ENCODE measurements at places on chromosomes 13 and 19.

DNA sequence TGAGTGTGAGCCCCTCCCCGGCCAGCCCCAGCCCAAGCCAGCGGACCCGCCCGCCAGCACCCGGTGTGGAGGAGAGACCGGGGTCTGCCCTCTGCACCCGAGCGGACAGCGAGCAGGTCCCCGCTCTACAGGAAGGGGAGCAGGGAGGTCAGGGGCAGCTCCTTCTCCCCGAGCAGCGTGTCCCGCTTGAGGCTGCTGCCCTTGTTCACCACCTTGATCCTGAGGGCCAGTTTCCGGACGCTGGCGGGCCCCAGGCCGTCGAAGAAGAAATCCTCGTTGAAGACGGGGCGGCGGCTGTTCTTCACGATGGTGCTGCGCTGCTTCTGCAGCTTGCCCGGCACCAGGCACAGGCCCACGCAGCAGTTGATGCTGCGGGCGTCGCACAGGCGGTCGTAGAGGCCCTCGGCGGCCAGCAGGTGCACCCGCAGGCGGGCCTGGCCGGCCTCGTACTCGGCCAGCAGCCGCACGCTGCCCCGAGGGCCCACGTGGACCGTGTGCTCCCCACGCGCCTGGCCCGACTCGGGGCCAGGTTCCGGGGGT, 1.9 kb downstream of the C2CD4C start:
- DNase-seq = no peak

GRCh38 chr13:97127842-97128241, 94.3 kb upstream of the MBNL2 start:
- no peak for DNase-seq

- no peak for DNase-seq
Measured at GRCh38 chr13:110916301-110917142, 1.7 kb upstream of the ANKRD10 start.

GRCh38 chr13:29923554-29924481, 73.4 kb upstream of the UBL3 start:
- peak; percentile 71 for DNase-seq

DNA sequence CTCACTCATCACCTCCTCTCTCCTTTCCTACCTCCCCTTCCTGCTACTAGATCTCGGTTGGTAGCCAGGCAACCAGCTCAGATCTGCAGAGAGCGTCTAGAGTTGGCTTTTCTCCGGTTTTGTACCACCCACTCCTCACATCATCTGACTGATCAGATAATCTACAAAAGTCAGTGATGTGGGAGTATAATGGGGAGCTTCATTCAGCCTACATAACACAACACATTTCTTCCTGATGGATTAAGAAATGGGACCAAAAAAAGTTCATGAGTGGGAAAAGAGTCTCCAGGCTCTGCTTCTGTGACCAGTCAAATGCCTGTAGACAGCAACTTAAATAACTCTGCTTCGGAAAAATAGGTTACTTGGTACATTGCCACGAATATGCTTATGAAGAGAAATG, 279.8 kb downstream of the DCLK1 start:
- DNase-seq = no peak

DNA sequence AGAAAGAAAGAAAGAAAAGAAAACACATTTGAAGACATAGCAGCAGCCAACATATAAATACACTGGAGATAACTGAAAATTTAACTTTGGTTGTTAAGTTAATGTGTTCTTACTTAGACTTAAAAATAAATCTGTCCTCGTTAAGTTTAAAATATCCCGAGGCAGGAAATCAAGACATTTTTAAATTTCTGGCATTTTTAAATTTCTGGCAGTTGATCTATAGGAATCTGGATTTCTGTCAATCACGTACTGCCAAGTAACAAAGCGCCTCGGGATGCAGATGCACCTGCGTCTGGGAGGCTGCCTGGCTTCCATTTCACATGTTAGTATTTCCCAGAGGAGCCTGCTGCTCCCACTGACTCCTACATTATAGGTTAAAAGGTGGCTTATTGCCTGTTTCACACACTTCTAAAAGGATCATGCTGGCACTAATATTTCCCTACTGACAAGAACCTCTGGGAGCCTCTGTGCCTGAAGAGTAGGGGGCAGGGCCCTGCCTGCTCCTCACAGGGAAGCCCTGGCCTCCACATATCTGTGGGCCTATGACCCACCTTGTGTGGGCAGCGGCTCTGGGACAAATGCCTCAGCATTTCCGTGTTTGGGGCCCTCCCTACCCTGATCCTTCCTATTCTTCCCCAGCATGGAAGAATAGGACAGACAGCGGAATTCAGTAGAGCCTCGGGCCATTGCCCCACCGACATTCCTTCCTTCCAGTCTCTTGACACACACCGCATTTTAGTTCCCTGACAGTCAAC, 62.8 kb upstream of the ATP12A start:
- DNase-seq = no peak

GRCh38 chr19:8135946-8136618, 13.3 kb downstream of the FBN3 start:
- DNase-seq = no peak

GRCh38 chr19:38095411-38096308, 128.4 kb downstream of the DPF1 start:
- DNase-seq = peak; percentile 64

DNA sequence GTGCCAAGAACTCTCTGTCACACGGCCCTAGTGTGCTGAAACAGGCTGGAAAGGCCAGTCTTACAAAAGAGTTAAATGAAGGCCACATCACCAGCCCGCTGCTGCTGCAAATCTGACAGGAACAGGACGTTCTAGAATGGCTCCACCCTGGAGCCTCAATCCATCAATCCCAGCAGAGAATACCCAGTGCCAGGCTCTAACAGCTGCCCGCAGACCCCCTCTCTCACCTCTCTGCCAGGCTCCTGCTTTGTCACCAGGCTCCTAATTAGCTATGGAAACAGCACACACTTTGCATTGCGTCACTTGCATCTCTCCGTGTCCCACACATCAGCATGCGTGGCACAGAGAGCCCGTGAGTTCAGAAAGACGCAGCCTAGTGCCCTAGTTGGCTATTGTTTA, 314.1 kb downstream of the FOXO1 start:
- peak; percentile 47 for DNase-seq

DNA sequence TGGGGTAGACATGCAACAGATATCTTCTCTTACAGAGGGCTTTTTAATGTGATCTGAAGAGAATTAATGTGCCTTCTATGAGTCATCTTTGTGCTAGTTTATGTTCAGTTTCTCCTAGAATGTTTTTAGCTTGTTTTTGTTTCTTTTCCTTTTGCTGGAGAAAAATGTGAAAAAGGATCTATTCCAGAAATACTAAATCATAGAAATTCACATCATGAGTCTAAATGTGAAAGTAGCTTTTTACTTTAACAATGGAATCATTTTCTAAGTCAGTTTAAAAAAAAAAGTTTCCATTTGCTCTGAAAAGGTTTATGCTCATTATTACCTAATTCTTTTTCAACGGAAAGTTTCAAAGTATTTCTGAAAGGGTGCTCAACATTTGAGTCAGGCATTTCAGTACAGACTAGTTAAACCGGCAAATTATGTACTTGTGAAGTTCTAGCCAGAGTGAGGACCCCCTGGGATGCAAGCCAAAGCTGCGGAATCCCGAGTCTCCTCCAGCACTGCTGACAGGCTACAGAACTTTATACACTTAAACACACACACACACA, 72.9 kb downstream of the SPATA13 start:
- peak; percentile 76 for DNase-seq

DNA sequence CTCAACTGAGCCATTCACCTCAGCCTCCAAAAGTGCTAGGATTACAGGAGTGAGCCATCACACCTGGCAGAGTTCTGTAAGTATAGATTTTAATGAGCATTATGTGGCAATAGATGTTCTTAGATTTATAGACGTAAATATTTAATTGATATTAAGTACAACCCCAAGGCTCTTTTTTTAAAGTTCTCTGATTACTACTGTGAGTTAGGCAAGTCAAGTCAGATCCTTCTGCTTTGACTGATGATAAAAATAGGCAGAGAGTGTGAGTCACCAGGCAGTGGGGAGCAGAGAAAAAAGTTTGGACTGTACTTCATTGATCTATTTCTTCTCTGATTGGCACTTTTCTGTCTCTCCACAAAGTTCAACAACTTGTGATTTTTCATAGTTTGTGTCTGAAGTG, 1379.9 kb downstream of the UQCRFS1 start:
- no peak for DNase-seq

- no peak for DNase-seq
Measured at GRCh38 chr19:11486661-11487503, 6.0 kb upstream of the ELAVL3 start.

DNA sequence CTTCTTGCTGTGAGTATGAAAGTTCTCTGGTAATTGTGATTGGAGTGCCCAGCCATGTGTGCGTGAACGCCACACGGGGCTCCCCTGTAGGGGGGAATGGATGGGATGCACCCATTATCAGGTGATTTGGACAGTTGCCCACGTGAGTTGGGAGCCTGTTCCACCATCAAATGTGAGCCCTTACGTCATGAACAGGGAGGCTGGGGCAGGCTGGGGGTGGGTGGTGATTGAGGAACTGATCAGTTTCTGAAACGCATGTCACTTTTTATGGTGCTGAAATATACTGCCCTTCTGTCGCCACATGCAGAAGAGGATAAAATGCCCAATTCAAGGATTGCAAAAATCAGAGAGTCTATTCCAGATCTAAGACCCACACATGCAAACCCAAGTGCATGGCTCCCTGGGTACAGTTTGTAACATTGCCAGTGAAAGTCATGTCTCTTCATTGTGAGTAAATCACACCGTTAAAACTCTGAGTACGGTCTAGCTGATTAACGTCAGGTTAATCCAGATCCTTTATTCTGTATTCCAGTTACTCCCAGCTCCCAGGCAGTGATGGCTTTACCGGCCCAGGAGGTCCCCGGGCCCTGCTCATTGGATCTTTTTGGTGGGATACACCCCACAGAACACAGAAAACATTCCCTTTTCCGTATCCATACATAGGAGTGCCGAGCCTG, 90.2 kb downstream of the RAB20 start:
- DNase-seq = no peak

- DNase-seq = no peak
Measured at GRCh38 chr13:32234914-32235313, 80.2 kb downstream of the ZAR1L start.

- no peak for DNase-seq
Measured at GRCh38 chr13:44022196-44022595, 142.5 kb downstream of the LACC1 start.

DNA sequence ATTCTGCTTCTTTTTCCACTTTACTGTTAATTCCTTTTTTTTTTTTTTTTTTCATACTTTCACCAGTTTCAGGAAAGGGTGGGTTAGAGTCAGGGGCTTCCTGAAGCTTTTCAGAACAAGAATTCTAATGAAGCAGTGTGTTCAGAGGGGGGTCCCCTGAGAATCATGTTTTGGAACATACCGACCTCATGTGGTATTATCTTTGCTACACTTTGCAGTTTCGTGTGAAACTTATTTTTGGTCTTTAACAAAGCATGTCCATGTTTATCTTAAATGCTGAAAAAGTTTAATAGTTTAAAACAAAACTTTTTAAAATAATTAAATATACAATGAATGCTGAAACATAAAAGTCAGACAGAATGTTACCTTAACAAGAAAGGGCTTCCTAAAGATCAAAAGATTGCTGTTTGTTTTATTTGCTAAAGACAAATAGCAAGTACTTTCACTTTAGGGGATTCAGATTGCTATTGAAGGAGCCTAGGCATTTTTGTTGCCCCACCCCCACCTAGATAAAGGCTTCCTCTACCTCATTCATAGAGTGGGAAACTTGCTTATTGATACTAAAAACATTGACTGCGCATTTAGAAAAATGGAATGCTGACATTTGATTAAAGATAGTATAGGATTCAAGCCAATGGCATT, 21.1 kb upstream of the POMP start:
- DNase-seq = no peak

DNA sequence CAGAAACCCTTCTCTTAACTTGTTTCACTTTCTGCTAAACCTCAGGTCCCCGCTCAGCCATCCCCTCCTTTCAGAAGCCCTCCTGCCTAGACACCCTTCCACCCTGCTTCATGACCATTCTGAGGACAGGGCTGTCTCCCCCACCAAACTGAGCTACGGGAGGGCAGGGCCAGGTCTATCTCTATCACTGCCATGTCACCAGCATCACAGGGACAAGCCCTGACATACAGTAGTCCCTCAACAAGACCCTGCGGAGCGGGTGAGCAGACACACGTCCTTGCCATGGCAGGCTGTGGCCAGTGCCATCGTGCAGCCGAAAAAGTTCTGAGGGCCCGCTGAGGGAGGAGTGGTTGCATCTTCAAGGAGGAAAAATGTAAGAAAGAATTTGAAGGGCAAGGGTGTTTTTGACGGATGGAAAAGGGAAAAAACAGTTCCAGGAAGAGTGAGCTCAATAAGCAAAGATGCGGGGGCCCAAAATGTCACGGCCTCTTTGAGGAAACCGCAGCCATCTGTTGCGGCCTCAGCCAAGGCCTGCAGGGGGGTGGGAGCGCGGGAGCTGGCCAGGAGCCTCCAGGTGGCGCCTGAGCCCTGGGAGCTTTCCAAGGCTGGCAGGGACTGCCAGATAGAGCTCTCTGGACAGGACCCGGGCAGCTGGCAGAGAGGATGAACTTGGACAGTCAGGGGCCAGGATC, 8.1 kb downstream of the PTGIR start:
- no peak for DNase-seq

DNA sequence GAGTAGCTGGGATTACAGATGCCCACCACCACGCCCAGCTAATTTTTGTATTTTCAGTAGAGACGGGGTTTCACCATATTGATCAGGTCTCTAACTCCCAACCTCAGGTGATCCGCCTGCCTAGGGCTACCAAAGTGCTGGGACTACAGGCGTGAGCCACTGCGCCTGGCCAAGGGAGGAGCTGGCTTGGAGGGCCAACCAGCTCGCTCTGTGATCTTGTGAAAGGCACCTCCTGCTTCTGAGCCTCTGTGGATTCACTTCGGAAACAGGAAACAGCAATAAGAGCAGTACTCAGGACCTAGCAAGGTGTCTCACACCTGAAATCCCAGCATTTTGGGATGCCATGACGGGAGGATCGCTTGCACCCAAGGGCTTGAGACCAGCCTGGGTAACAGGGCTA, 2.0 kb upstream of the ELL start:
- DNase-seq = no peak

All from left hindlimb (tissue), 1 donor.